ENCODE measurements at places on chromosomes 11 and 22.

- DNase-seq, result peak; percentile 54
These were observed 16.1 kb upstream of the APOA1 start for GRCh38 chr11:116853461-116854073.

GRCh38 chr22:44031158-44031952 lies 7.3 kb downstream of the PARVB start:
- no peak for DNase-seq

DNA sequence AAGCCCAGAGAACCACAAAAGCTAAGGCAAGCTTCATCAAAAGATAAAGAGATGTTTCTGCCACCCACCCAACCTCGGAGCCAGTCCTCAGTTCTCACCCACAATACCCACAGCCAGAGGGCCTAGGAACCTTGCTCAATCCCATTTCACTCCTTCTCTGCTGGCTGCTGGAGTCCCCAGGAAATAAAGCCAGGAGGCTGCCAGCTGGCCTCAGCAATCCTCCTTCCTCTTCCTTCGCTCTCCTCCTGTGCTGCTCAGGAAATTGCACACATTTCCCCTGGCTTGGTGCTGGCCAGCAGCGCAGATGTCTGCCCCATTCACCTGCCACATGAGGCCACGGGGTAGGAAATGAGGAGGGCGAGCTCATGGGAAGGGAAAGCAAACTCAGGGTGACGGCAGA lies 91.8 kb upstream of the LDLRAD3 start:
- no peak for DNase-seq

GRCh38 chr11:66614073-66614472 lies 2.4 kb upstream of the RBM14 start:
- no peak for DNase-seq

DNA sequence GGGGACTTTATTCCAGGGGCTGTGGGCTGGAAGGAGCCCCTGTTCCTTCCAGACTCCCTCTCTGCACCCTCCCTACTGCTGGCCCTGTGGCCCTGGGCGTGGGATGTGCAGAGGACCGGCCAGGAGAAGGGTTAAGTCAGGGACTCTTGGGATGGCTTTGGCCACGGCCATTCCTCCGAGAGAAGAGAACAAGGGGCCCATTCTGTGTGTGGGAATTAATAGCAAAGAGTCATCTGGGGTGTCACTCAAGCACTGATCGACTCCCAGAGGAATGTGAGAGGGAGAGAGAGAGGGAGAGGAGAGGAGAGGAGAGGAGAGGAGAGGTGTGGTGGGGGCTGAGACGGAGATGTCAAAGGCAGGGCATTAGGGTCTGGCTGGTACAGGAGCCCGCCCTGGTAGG lies 14.2 kb upstream of the SOX10 start:
- no peak for DNase-seq

GRCh38 chr22:44520465-44521094 lies 22.5 kb upstream of the RTL6 start:
- DNase-seq, result no peak

GRCh38 chr11:133732109-133732674 lies 113.1 kb downstream of the SPATA19 start:
- DNase-seq, result no peak

- no peak for DNase-seq
These were observed 31.9 kb downstream of the IL18BP start for GRCh38 chr11:72030472-72031045.

DNA sequence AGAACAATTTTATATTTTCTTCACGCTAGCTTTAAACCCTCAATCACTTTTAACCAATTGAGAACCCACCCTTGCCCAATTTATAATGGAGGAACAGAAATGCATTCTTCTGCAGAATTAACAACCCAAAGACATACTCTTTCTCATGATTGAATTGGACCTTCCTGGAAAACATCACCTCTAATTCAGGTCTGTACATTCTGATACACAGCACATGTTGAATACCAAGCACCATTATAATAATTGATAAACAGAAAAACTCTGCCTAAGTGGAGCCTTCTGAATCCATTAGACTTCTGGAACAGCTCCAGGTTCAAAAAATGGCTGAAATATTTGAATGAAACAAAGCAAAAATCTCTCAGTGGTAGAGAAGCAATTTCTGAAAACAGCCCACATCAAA lies 105.4 kb downstream of the FAM76B start:
- DNase-seq, result no peak

GRCh38 chr11:60739114-60739513 lies 14.6 kb downstream of the MS4A18 start:
- no peak for DNase-seq

DNA sequence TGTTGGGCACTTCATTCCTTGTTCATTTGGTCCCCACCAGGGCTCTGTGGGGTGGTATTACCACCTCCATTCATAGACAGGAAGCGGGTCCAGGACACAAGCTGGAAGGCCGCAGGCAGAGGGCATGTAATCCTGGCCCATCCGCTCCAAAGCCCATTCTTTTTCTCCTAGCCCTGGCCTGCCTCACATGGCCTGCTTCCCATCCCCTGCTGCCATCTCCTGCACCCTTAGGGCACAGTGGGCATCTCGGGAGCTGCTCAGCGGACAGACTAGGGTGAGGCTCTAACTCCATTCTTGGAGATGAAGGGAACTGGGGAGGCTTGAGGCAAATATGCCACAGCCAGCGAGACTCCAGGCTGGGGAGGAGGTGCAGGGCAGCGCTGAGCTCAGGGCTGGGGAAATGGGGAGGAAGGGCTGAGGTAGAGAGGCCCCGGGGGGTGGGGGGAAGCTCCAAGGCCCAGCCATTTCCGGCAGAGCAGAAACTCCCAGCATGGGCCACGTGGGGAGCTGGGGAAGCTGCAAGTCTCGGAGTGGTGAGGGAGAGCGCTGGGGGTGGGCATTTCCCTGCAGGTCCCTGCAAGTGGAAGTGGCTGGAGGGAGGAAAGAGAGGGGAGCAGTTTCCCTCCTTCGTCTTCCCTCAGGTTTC lies 14.3 kb upstream of the BCL9L start:
- peak; percentile 37 for DNase-seq

- DNase-seq, result no peak
These were observed 4.3 kb downstream of the VPREB1 start for GRCh38 chr22:22248878-22249277.

GRCh38 chr11:71433648-71434450 lies 14.3 kb downstream of the DHCR7 start:
- DNase-seq, result no peak

GRCh38 chr11:102155676-102156075 lies 45.4 kb downstream of the YAP1 start:
- DNase-seq, result no peak

DNA sequence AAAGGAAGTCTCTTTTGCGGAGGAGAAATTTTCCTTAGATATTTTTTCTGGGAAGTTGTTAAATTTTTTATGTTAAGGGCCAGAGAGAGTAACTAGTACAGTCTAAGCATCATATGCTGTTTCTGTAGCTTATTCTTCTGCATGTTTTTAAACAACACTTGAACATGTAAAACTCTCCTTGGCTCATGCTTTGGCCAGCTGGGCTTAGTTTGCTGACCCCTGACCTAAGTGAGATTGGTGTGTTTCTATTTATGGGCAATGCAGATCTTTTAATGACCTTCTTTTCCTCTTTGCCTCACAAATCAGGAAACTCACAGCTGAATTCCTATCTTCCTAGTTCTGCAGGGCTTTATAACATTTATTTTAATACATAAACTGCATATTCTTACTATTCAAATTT lies 942.5 kb downstream of the OPCML start:
- DNase-seq, result no peak

- DNase-seq, result no peak
These were observed 80.7 kb upstream of the NCAM1 start for GRCh38 chr11:112880495-112880894.

DNA sequence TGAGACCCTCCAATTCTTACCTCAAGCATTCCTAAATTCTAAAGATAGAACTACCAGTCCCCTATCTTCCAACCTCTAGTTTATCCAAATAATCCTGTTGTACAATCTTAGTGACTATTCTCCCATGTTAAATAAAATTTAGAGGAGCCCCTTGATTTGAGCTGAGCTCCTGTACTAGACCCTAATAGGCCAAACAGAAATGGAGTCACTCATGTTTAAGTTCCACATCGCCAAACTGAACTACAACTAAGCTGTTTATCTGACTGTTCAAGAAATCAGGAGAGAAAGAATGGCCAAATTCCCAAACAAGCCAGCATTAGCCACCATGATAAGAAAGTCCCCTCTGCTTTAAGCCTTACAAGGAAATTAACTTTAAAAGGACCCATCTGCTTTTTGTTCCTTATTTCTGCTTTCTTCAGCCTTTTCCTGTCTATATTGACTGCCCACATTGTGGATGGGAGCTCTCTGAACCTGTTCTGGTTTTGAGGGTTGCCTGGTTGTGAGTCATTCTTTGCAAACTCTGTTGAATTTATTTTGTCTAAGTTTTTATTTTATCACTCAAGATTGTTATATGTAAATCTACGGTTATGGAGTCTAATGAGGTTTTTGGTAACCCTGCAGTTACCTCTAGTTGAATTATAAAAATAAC lies 90.4 kb downstream of the TTC28 start:
- DNase-seq, result no peak

DNA sequence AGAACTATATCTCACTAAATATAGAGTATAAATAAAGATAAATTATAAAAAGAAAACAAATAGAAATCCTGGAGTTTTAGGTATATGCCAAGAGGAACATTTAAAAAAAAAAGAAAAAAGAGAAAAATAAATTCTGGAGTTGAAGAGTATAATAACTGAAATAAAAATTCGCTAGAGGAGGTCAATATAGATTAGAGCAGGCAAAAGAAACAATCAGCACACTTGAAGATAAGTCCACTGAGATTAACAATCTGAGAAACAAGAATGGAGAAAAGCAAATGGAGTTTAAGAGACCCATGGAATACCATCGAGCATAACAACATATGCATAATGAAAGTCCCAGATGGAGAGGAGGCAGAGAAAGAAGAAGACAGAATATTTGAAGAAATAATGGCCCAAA lies 14.3 kb upstream of the BEST1 start:
- no peak for DNase-seq

GRCh38 chr11:75993126-75993525 lies 178.1 kb downstream of the UVRAG start:
- no peak for DNase-seq

- DNase-seq, result no peak
These were observed 2.2 kb downstream of the SUSD2 start for GRCh38 chr22:24183321-24184031.

DNA sequence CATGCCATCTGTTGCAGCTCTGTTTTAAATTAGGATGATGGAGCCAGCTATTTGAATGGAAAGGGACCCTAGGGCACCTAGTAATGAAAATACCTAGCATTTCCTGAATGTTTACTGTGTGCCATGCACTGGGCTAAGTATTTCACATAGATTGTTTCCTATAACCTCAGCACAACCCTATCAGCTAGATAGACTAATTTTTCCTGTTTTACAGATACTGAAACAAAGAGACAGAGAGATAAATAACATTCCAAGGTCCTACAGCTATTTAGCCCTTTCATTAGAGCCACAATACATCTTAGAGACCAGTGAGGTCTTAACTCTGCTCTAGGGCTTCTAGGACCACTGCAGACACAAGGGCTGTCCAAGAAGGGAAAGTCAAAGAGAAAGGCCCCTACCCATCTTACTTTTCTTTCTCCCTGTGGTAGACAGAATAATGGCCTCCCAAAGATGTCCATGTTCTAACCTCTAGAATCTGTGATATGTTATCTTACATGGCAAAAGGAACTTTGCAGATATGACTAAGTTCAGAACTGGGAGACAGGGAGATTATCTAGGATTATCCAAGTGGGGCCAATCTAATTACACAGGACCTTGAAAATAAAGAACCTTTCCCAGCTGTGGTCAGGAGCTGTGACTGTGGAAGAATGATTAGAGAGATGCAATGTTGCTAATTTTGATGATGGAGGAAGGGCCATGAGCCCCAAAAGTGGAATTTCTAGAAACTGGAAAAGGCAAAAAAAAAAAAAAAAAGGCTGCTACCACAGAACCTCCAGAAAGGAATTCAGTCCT lies 157.0 kb downstream of the CCDC34 start:
- no peak for DNase-seq

- DNase-seq, result no peak
These were observed at the start of gene TEX12 for GRCh38 chr11:112167145-112167544. TSS of gene TEX12 (plus strand) at chr11:112167372. CDS start at chr11:112169269, 1,897 bp downstream.

GRCh38 chr11:74570266-74571061 lies 21.9 kb upstream of the POLD3 start:
- no peak for DNase-seq

GRCh38 chr11:44979543-44980399 lies 29.1 kb upstream of the TP53I11 start:
- DNase-seq, result no peak

DNA sequence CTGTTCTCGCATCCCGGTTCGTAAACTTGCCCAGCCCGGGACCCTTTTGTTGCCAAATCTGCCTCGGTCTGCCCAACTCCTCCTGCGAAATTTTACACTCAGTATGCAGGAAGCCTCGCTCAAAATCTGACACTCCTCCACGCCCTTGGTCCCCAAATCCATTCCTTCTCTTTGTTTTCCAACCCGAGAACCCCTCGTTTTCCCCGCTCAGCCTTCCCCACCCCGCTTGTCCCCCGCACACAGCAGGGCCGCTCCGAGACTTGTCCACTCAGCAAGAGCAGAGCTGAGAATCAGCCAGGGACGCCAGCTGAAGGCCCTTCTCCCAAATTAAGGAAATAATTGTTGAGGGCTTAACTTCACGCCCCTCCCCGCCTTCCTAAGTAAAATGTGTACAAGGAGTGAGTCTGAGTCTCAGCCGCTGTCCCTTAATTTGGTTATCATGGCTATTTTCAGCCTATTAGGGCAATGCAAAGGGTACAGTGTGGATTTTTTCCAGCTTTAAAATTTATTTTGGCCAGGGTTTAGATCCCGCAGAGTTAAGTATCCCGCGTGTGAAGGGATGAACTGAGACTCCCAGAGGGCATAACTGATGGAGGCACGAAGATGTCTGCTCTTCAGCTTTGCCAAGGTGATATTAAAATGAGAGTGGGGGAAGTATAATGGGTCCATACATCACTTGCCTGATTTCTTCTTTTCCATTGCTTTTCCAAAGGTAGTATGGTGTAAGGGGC lies 581 bp upstream of the FBXO3 start:
- peak; percentile 6 for DNase-seq

- no peak for DNase-seq
These were observed 2.6 kb downstream of the KLHDC7B start for GRCh38 chr22:50548040-50548920.

GRCh38 chr11:100970283-100971164 lies 159.1 kb downstream of the PGR start:
- DNase-seq, result no peak

DNA sequence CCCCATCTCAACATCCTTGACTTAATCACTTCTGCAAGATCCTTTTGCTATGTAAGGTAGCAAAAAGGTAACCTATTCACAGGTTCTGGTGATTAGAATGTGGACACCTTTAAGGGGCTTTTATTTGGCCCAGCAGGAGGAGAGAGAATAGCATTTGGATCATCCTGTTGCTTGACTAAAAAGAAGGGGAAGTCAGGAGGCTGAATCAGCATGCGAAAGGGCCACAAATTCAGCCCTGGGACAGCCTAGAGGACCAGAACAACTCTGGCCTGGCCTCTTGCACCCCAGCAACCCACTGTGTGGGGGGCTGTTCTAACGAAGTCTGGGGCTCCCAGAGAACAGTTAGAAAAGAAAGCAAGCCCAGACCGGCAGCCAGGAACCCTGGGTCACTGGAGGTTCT lies 3.2 kb upstream of the HMOX1 start:
- DNase-seq, result no peak

GRCh38 chr11:125257190-125257579 lies 92.6 kb downstream of the PKNOX2 start:
- DNase-seq, result no peak

Data from activated CD4-positive, alpha-beta T cell treated with anti-CD3 and anti-CD28 coated beads for 24 hours (primary cell).